ENCODE measurements at places on chromosomes 3 and 15. TPM values are rescaled to one million over a fixed set of nuclear protein-coding genes. Genes with fewer than 3 reads are reported as not detected.

UBA7 gene
- total RNA-seq = 162 TPM

MEX3B gene
- total RNA-seq = 0.55 TPM

DNA sequence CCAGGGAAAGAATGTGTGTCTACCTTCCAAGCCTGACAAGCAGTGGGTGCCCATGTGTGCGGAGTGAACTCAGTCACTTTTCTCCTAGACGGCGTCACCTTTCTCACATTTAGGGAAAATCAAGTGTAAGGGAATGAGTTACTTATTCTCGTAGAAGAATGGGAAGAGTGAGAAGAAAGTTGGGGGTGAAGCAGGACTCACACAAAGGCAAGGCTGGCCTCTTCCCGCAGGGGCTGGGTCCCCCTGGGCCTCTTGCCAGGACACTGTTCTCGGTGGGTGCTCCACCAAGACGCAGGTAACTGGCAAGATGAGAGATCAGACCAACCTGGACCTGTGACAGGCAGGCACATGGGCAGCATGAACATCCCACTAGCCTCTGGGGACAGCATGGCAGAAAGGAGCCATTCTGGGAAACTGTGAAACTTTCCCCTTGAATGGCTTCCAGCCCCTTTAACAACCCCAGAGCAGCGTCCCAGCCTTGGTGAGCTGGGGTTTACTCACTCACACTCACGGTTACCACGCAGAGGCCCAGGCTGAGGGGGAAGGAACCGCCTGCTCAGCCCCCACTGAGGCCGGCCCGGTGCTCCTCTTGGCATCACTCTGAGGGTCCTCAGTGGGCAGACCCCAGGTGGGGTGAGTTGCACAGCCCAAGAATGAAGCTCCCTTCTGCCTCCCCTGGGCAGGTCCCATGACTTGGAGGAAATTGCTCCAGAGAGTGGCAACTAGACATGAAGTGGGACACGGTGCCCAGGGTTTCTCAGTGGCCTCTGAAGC lies 15.0 kb upstream of the SRP14 start:
- peak; percentile 30 for DNase-seq

GRCh38 chr3:12742330-12743107 lies 16.5 kb downstream of the TMEM40 start:
- no peak for DNase-seq

DNA sequence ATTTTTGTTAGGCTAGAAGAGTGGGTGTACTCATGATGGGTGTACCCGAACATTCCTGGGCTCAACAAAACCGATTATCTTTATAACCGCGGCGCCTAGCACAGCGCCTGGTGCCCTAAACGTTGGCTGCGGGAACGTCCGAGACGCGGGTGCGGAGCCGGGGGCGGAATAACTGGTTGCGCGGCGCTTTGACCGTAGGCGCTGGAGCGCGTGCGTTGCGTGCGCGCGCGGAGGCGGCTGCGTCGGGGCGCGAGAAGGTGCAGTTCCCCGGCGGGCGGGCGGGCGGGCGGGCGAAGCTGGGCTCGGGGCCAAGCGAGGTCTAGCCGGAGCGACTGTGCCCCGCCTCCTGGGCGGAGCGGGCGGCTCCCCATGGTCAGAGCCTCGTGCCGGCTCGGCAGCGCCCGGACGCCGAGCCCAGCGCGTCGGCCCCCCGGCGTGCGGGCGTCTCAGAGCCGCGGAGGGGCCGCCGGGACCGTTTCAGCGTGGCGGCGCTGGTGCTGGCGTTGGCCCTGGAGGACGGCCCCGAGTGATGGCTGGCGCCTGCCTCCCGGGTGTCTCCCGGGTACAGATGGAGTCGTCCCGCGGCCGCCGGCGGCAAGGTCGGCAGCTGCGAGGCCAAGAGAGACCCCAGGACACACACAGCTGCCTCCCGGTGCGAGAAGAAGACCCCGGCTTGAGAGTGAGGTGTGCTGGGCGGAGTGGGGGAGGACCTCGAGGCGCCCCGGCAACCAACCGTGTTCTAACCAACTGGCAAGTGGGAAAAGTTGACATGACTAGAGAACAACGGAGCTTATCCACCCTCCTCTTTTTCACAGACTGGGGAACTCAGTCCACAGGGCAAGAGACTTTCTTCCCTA lies at the start of gene PLAAT1:
Gene PLAAT1, plus strand, starts transcription at position 373 of the 857 bp plus-strand sequence. CDS start 14,429 bp downstream, outside the sequence.
- peak; percentile 54 for DNase-seq
